Heart left ventricle (tissue), 16 donors: ENCODE measurements at places on chromosomes 1 and 21.
A peak's percentile ranks its signal among the peaks of the same experiment; 100 is the strongest.

DNA sequence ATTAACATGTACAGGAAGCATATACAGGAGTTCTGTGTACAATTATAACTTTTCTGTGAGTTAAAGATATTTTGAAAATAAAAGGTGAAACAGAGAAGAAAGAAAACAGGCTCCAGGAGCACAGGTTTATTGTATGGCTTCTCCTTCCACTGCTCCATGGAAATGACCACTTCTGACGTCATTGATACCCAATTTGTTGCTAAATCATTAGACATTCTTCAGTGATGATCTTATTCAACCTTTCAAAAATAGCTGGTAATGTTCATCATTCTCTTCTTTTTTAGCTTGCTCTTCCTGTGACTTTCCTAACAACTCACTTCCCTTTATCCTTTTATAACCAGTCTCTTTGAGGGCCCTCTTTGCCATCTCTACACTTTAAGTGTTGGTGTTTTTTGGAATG lies 77.8 kb downstream of the KCNK2 start:
- no peak for DNase-seq
- H3K36me3 ChIP-seq, result no peaks in the 10 kb centered on the region
- no peaks in the 10 kb centered on the region for H3K4me1 ChIP-seq
- H3K27me3 ChIP-seq, result no peaks in the 10 kb centered on the region

- no peak for DNase-seq
- no peak overlapping the region for H3K4me3 ChIP-seq
- no peaks in the 10 kb centered on the region for H3K27me3 ChIP-seq
- peaks cover 15% of the 10 kb centered on the region for H3K4me1 ChIP-seq
These were observed 42.5 kb downstream of the USP24 start for GRCh38 chr1:55172687-55173086.

GRCh38 chr1:231396643-231397042 lies 25.4 kb downstream of the EGLN1 start:
- peaks cover 55% of the 10 kb centered on the region for H3K4me1 ChIP-seq
- DNase-seq, result no peak
- H3K27ac ChIP-seq, result peak overlapping the region; percentile 79
- H3K27me3 ChIP-seq, result no peaks in the 10 kb centered on the region

GRCh38 chr1:32246888-32247273 lies at the start of gene FAM167B:
Gene FAM167B, plus strand, starts transcription at chr1:32247222. Its CDS starts 200 bp downstream, at chr1:32247422.
- no peak within 1 kb of the TSS for H3K4me3 ChIP-seq
- peak within 1 kb of the TSS; percentile 57 for H3K27ac ChIP-seq
- DNase-seq, result peak; percentile 64
- H3K36me3 ChIP-seq, result no peaks in the 10 kb centered on the region

DNA sequence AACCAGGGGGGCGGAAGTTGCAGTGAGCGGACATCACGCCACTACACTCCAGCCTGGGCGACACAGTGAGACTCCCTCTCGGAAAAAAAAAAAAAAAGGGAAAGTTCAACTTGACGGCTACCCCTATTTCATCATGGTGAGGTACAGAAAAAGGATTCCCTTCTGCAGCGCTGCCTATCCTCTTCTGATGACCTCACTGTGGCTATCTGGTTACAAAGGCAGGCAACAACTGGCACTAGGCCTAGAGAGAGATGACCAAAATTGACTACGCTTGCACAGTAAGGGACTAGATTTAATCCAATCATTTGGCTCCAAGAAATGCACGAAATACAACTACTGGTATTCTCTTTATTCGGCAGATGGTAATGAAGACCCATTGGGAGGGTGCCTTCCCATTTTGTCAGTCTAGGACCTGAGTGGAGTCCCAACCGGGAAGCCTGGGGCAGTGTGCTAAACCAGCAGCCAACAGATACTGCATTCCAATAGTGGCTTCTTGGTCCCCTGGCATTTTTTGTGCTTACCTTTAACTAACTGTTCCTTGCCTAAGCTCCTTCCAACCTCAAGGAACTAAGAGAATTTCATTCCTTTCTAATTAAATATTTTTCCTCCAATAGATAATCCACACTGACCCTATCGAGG lies 36.6 kb downstream of the ITPKB start:
- DNase-seq, result peak; percentile 31
- peak overlapping the region; percentile 99 for H3K27ac ChIP-seq
- no peaks in the 10 kb centered on the region for H3K27me3 ChIP-seq
- no peak overlapping the region for H3K4me3 ChIP-seq
- peaks cover 59% of the 10 kb centered on the region for H3K4me1 ChIP-seq
- no peaks in the 10 kb centered on the region for H3K36me3 ChIP-seq

DNA sequence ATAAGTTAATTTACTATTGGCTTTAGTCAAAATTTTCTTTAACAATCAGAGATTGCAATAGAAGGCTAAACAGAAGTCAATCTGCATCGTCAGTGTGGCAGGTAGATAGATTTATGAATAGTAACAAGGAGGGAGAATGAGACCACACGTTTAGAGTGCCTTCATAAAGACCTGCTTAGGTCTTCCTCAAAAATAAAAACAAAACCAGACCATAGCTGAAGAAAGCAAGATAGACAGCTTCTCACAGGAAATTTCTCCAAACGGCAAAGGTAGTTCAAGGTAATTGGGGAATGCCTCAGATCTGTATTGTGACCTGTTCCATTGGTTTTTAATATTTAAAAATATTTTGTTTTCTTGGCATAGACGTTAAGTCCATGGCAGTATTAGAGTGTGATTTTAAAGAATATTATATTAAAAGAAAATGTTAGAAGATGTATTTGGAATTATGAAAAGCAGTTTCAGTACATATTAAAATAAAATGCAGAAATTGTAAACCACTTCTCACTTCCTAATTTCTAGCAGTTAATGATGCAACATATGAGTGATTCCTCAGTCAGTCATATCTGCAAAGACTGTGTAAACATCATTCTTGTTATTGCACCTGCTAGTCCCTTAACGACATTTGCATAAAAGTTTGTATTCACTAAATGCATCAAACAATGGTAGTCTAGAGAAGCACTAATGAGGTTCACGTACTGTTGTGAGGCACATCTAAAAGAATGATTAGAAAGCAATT lies 278.0 kb downstream of the HLX start:
- no peaks in the 10 kb centered on the region for H3K36me3 ChIP-seq
- H3K27ac ChIP-seq, result no peak overlapping the region
- DNase-seq, result no peak
- no peaks in the 10 kb centered on the region for H3K27me3 ChIP-seq

- H3K4me3 ChIP-seq, result no peak overlapping the region
- peak; percentile 34 for DNase-seq
- H3K36me3 ChIP-seq, result no peaks in the 10 kb centered on the region
- no peak overlapping the region for H3K27ac ChIP-seq
- peaks cover 9% of the 10 kb centered on the region for H3K4me1 ChIP-seq
These were observed 71.4 kb upstream of the RAB4A start for GRCh38 chr1:229199261-229200243.

DNA sequence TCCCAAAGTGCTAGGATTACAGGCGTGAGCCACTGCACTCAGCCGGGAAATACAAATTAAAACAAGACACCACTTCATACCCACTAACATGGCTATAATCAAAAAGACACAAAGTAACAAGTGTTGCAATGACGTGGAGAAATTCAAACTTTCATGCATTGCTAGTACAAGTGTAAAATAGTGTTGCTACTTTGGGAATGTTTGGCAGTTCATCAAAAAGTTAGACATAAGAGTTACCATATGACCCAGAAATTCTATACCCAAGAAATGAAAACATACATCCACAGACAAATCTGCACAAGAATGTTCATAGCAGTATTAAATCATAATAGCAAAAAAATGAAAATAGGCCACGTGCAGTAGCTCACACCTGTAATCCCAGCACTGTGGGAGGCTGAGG lies 16.4 kb downstream of the FOXJ3 start:
- no peak overlapping the region for H3K27ac ChIP-seq
- H3K4me1 ChIP-seq, result peaks cover 98% of the 10 kb centered on the region
- no peaks in the 10 kb centered on the region for H3K27me3 ChIP-seq
- H3K4me3 ChIP-seq, result no peak overlapping the region
- no peak for DNase-seq
